ENCODE measurements at places on chromosomes 16 and 17. TPM values are rescaled to one million over a fixed set of nuclear protein-coding genes. Genes with fewer than 3 reads are reported as not detected.
A peak's percentile ranks its signal among the peaks of the same experiment; 100 is the strongest.

The USP36 gene
- 14.0 TPM for polyA plus RNA-seq

GRCh38 chr16:19379838-19380237 is 37.8 kb upstream of the TMC5 start:
- DNase-seq = no peak
- H3K4me1 ChIP-seq = no peaks in the 10 kb centered on the region
- no peaks in the 10 kb centered on the region for H3K36me3 ChIP-seq

GRCh38 chr17:19590912-19591551 is 57.4 kb downstream of the SLC47A1 start:
- no peak for DNase-seq
- no peaks in the 10 kb centered on the region for H3K36me3 ChIP-seq
- no peak overlapping the region for H3K4me3 ChIP-seq
- H3K27me3 ChIP-seq = no peaks in the 10 kb centered on the region
- no peak overlapping the region for H3K27ac ChIP-seq

- no peaks in the 10 kb centered on the region for H3K27me3 ChIP-seq
- H3K36me3 ChIP-seq = no peaks in the 10 kb centered on the region
- no peaks in the 10 kb centered on the region for H3K4me1 ChIP-seq
- no peak overlapping the region for H3K4me3 ChIP-seq
- no peak overlapping the region for H3K27ac ChIP-seq
- no peak for DNase-seq
Observed at GRCh38 chr16:72210072-72210471, 38.1 kb upstream of the PMFBP1 start.

GRCh38 chr17:4161192-4161966 is 18.4 kb downstream of the CYB5D2 start:
- DNase-seq = peak; percentile 55
- H3K4me1 ChIP-seq = peaks cover 20% of the 10 kb centered on the region
- H3K36me3 ChIP-seq = peaks cover 45% of the 10 kb centered on the region
- no peaks in the 10 kb centered on the region for H3K27me3 ChIP-seq

DNA sequence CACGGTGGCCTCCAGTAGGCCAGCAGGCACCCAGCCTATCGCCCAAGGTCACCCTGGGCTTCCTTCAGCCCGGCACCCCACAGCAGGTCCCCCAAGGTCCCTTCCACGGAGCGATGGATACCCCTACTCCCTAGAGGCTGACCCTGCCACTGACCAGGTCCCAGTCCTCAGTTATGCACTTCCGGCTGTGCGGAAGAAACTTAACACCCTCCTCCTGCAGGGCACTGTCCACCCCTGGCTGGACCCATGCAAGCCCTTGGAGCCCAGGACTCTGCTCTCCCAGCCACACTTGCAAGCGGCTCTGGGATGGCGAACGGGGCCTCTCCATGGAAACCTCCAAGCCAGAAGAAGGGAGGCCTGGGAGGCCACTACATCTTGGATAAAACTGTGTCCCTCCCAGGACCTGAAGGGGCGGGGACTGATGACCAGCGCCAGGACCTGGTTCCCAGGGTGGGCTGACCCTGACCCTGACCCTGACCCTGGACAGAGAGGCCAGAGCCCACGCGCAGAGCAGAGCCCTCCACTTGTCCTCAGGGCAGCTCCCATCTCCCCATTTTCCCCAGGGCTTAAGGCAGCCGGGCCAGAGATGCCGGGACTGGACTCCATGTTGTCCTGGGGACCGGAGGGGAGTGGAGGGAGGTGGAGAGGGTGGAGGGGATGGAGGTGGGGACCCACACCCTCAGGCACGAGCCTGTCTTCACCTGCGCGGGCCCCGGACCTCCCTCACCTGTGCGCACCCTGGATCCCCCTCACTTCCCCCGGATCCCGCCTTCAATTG is 734 bp downstream of the CEP131 start:
- DNase-seq = no peak
- peaks cover 7% of the 10 kb centered on the region for H3K36me3 ChIP-seq
- no peaks in the 10 kb centered on the region for H3K27me3 ChIP-seq
- H3K4me3 ChIP-seq = peak overlapping the region; percentile 84

- no peak overlapping the region for H3K27ac ChIP-seq
- no peak for DNase-seq
- no peaks in the 10 kb centered on the region for H3K27me3 ChIP-seq
- no peaks in the 10 kb centered on the region for H3K36me3 ChIP-seq
- no peaks in the 10 kb centered on the region for H3K4me1 ChIP-seq
Observed at GRCh38 chr16:20291208-20292206, 35.8 kb downstream of the GP2 start.

- no peaks in the 10 kb centered on the region for H3K36me3 ChIP-seq
- H3K27me3 ChIP-seq = peaks cover 16% of the 10 kb centered on the region
- no peak overlapping the region for H3K4me3 ChIP-seq
- H3K4me1 ChIP-seq = no peaks in the 10 kb centered on the region
- no peak overlapping the region for H3K27ac ChIP-seq
Observed at GRCh38 chr17:61465550-61466237, 13.5 kb downstream of the TBX4 start.

DNA sequence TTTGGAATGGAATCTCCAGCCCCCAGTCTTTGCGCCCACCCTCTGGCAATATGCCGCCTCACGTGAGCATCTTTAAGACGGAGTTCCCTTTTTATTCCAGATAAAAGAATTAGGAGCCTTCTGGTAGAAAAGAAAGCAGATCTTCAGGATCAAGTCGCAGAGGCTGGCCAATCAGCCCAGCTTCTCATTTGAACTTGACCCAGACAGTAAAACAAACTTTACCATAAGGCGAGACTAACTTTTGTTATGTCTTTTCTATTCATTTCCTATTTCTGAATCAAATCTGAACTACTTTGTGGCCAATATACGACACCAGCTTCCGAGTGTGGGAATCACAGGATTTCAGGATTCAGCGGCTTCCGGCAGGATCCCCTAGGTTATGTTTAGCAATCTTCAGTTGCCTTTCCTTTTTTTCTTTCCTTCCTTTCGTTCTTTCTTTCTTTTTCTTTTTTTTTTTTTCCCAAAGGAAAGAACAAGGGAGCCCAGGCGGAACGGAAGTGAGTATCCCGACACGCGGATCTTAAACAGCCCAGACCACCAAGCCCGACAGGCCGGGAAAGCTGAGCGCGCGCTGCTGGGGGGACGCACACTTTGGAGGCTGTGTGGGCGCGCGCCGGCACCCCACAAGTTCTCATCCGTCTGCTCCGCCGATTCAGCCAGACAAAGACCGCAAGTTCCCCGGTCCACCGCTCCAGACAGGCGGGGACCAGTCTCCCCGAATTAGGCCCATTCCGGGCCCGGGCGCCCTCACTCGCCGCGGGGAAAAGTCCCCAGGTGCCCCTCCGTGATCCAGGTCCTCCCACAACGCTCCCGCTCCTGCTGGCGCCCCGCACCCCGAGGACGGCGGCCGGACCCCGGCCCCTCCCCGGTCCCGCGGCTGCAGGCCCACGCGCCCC is 633 bp downstream of the TBC1D16 start:
- H3K27me3 ChIP-seq = peaks cover 4% of the 10 kb centered on the region
- H3K27ac ChIP-seq = peak overlapping the region; percentile 50
- H3K4me3 ChIP-seq = peak overlapping the region; percentile 89
- no peaks in the 10 kb centered on the region for H3K36me3 ChIP-seq
- H3K4me1 ChIP-seq = peaks cover 11% of the 10 kb centered on the region

- no peaks in the 10 kb centered on the region for H3K4me1 ChIP-seq
- no peaks in the 10 kb centered on the region for H3K36me3 ChIP-seq
- no peaks in the 10 kb centered on the region for H3K27me3 ChIP-seq
- no peak overlapping the region for H3K4me3 ChIP-seq
- no peak for DNase-seq
Observed at GRCh38 chr17:6305613-6306360, 129.1 kb downstream of the AIPL1 start.

GRCh38 chr17:50464736-50465135 is 3.9 kb downstream of the CHAD start:
- no peak overlapping the region for H3K4me3 ChIP-seq
- H3K27ac ChIP-seq = no peak overlapping the region
- no peak for DNase-seq
- H3K27me3 ChIP-seq = no peaks in the 10 kb centered on the region
- peaks cover 11% of the 10 kb centered on the region for H3K4me1 ChIP-seq

- H3K4me1 ChIP-seq = peaks cover 6% of the 10 kb centered on the region
- no peak overlapping the region for H3K4me3 ChIP-seq
- H3K36me3 ChIP-seq = peaks cover 23% of the 10 kb centered on the region
- peak overlapping the region; percentile 48 for H3K27ac ChIP-seq
- no peaks in the 10 kb centered on the region for H3K27me3 ChIP-seq
Observed at GRCh38 chr16:69890114-69890891, 60.8 kb upstream of the CLEC18A start.

- no peaks in the 10 kb centered on the region for H3K27me3 ChIP-seq
- H3K36me3 ChIP-seq = no peaks in the 10 kb centered on the region
- no peak for DNase-seq
- H3K27ac ChIP-seq = no peak overlapping the region
- H3K4me3 ChIP-seq = no peak overlapping the region
Observed at GRCh38 chr16:63447121-63447520, 1410.9 kb upstream of the CDH8 start.

DNA sequence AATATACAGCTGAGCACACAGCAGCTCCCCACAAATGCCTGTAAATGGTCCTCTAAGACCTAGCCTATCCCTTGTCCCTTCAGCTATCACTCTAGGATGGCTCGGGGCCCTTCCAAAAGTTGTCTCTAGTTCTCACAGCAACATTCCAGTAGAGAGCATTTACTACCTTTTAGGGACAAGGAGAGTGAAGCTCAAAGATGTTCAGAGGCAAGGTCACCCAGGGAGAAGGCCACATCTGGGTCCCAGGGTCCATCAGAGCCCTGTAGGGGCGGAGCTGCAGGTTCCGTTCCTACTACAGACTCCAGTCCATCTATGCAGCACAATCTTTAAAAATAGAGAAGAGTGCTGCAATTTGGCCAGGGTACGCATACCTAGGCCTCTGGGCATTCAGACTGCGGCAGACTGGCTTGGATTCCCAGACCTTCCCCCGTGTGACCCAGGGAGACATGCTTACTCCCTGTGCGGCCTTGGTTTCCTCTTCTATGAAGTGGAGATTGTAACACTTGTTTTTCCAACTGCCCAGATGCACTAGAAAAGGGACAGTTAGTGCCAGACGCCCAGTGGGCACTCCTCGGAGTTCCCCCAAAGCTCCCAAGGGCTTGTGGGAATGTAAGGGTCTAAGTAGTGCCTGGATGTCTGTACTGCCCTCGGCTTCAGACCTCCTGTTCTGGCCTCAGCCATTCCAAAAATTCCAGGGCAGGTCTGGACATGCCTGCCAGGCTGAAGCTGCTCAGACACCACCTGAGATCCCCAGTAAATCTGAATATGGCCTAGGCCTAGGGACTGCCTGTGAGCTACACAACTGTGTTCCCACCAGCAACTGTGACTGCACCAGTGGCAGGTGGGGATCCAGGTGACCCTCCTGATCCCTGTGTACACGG is 2.5 kb downstream of the SLC12A4 start:
- peak overlapping the region; percentile 88 for H3K4me3 ChIP-seq
- peak overlapping the region; percentile 91 for H3K27ac ChIP-seq
- H3K36me3 ChIP-seq = peaks cover 27% of the 10 kb centered on the region
- no peaks in the 10 kb centered on the region for H3K27me3 ChIP-seq
- peaks cover 66% of the 10 kb centered on the region for H3K4me1 ChIP-seq
- no peak for DNase-seq
